ENCODE measurements at places on chromosomes 5 and 9.

DNA sequence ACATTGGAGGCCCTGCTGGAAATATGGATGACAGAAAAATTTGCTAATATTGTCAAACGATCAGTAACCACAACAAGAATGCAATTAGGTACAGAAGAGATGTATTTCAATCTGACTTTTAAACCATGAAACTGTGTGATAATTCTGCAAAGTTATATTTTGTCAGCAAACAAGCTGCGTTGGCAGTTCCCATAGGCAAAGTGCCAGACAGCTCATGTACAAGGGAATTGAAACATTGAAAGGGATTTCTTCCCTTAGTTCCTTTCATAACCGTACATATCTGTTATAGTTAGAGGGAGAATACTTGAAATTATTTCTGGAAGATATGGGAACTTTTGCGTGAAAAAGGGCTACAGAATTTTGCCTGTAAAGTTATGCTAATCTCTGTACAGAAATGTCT, 419.4 kb upstream of the PTGER4 start:
- no peak for DNase-seq

- peak; percentile 46 for DNase-seq
Observed at GRCh38 chr9:114112778-114113584, 13.9 kb upstream of the KIF12 start.

DNA sequence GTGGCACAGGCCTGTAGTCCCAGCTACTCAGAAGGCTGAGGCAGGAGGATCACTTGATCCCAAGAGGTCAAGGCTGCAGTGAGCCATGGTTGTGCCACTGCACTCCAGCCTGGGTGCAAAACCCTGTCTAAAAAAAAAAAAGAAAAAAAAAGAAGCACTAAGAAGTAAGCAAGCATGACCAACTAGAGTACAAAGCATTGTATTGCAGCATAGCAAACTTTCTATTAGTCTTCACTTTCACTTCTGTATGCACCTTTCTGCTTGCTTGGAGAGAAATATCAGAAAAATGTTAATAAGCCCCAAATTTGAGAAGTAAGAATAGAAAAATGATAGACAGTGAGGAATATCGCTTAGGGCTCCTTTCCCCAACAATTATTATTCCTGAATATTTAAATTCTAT, 497.7 kb upstream of the WWC1 start:
- no peak for DNase-seq

DNA sequence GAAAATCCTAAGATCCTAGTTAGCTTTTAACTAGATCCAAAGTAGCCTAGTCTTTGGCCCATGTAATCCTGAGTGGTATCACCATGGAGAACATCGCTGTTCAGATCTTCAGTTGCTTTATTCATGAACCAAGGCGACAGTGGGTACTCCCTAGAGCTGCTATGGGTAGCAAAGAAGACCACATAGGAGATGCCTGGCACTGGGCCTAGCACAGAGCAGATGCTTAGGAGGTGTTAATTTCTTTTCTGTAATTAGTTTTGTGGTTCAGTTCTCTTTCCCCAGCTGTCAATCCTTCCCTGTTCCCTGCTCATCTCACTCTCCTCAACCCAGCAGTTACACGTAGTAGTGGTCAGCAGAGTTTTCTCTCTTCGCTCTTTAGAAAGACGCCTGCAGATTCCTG, 9.3 kb downstream of the CAST start:
- DNase-seq = no peak

DNA sequence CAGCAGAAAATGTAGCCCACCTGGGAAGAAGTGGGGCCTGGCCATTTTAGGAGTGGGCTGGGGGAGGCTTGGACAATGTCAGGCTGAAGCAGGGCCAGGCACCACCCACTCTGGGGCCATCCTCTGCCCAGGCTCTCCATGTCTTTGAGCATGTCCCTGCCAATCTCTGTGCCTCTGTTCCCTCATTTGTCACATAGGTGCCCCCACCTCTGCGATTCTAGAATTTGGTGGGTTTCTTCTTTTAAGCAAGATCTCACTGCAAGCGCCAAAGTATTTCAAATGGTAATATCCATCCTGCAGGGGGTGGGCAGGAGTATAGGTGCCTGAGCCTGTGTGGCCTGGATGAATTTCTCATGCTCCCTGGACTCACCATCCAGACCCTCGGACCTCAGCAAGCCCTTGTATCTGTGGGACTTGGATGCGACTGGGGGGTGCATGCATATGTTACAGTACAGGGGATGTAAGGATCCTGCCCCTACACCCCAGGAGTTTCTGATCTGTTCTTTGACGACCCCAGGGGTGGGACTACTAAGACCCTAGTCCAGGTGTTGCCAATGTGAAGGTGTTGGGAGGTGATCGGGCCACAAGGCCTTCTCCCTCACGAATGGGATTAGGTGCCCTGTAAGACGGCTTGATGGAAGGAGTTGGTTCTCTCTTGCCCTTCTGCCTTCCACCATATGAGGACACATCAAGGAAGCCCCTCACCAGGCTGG, 4.3 kb downstream of the CD74 start:
- DNase-seq = no peak

GRCh38 chr9:73344060-73344459, 192.4 kb downstream of the ANXA1 start:
- no peak for DNase-seq

- DNase-seq = peak; percentile 70
Observed at GRCh38 chr9:14096258-14096922, 217.6 kb downstream of the NFIB start.

- DNase-seq = no peak
Observed at GRCh38 chr9:127074561-127075548, 47.6 kb downstream of the ANGPTL2 start.

DNA sequence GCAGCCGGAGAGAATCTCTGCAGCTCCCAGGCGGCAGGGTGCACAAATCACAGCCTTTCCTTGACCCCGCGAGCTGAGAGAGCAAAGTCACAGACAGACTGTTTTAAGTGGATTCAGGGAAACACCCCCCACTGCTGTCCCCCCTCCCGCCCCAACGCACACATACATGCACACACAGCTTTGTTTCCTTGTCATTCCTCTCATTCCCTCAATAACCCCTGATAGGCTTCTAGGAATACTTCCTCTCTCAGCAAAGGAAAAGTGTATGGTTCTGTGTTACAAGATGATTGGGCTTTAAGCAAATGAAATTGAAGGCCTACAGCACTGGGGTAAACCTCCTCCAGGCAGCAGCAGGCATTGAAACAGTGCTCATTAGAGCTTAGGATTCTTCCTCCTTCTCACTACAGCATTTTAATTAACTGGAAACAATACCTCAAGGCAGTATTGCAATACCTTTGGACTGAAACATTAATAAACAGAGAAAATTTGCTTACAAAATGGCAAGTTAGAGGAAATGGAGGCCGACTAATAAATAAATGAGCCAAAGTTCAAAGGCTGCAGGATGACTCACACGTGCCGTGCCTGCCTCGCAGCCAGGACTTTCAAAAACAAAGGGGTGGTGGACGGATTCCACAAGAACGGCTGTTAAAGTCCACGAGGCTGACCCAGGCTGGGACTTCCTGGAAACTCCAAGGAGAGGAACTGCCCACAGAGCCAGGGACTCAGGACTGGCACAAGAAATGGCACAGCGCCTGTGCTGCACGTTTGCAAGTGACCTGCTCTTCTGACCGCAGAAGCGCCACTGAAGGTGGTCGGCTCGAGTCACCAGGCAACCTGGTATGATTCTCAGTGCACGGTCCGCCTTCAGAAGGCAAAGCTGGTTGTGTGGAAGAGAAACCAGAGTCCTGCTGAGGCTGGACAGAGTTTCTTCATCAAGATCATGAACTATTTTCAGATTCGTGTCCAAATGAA, 236.2 kb downstream of the SYK start:
- peak; percentile 81 for DNase-seq

DNA sequence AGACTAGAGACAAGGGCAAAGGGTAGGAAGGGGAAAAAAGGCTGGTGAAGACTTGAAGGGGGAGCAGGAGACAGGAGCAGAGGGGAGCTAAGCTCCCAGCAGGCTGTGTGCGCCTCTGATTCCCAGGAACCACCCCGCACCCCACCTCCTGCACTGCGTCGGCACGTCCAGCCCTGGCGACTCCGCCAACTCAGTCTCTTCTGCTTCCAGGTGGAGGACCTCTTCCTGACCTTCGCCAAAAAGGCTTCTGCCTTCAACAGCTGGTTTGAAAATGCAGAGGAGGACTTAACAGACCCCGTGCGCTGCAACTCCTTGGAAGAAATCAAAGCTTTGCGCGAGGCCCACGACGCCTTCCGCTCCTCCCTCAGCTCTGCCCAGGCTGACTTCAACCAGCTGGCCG, 30.5 kb downstream of the DYNC2I2 start:
- no peak for DNase-seq

GRCh38 chr5:155085282-155085989, 71.9 kb downstream of the KIF4B start:
- DNase-seq = no peak

- DNase-seq = no peak
Observed at GRCh38 chr9:23596913-23597634, 229.0 kb downstream of the ELAVL2 start.

DNA sequence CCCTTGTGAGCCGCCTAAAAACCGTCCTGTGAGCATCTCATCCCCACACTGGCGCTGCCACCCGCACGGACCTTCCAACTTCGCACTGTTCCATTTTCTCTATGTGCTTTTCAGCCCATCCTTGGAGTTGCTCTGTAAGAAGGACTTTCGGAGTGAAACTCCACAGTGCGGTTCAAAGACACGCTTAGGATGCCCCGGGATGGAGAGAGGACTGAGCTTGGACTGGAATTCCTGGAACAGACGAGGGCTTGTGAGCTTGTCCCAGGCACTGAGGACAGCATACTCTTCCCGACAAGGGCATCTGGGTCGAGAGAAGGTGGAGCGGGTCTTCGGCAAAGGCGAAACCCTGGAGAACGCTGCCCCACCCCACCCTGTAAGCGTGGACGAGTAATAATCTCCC, 187.8 kb downstream of the MEF2C start:
- no peak for DNase-seq

GRCh38 chr5:1162751-1163150, 38.6 kb upstream of the SLC6A19 start:
- DNase-seq = no peak

DNA sequence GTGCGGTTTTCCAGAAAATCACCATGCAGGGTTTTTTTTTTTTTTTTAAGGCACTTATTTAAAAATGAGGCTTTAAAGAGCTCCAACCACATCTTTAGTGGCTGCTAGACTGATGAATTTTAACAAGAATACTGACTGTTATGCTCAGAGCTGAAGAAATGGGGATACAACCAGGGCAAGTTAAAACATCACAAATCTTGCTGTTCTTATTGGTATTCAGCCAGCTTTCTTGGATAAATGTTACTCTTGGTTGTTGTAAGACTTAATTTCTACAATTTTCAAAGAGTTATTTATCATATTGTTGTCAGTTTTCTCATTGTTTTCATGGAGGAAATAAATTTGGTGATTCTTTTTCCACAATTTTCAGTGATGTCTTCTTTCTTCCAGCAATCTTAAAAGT, 352.8 kb upstream of the FAM174A start:
- DNase-seq = no peak

GRCh38 chr5:122756264-122756911, 18.5 kb upstream of the SNX2 start:
- DNase-seq = peak; percentile 58

DNA sequence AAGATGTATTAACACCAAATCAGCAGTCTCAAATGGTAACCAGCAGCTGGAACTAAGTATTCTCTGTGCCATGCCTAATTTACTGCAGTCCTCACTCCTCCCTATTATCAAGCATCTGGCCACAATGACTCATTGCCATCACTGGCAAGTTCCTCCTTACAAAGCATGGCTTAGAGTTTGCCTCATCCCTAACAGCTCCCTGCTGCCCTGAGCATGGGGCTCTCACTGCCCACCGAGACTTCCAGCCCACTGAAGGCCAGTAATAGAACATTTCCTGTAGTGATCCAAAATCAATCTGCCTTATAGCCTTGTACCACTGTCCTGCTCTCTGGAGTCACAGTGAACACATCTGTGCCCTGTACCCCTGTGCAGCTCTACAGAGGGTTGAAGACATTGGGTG, 211.9 kb upstream of the TRIM32 start:
- peak; percentile 24 for DNase-seq

DNA sequence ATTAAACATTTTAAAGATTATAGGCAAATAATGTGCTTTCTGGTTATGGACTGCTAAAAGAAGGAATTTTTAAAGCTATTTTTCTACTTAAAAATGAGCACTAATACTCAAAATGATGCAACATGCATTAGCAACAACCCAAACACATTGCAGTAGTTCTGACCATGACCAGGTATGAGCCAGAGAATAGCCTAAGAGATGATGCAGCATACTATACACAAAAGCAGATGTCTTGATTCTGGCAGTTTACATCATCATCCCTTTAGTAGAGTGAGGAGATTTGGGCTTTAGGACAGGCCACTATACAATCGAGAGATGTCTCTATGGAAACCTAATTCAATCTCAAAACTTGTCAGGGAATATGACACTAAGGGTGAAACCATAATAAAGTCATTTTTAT, 307.1 kb downstream of the PRR16 start:
- DNase-seq = no peak

GRCh38 chr5:59605915-59606314, 287.6 kb downstream of the PDE4D start:
- no peak for DNase-seq

DNA sequence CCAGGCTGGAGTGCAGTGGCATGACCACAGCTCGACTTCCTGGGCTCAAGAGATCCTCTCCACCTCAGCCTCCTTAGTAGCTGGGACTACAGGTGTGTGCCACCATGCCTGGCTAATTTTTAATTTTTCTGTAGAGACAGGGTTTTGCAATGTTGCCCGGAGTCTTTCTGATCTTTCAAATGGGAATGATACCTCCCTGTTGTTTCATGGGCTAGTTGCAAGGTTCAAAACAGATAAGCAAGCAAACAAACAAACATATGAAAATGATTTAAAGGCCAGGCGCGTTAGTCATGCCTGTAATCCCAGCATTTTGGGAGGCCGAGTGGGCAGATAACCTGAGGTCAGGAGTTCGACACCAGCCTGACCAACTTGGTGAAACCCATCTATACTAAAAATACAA, 45.3 kb upstream of the PLPP1 start:
- DNase-seq = no peak

GRCh38 chr9:37926737-37927118, 22.8 kb upstream of the SLC25A51 start:
- peak; percentile 19 for DNase-seq

DNA sequence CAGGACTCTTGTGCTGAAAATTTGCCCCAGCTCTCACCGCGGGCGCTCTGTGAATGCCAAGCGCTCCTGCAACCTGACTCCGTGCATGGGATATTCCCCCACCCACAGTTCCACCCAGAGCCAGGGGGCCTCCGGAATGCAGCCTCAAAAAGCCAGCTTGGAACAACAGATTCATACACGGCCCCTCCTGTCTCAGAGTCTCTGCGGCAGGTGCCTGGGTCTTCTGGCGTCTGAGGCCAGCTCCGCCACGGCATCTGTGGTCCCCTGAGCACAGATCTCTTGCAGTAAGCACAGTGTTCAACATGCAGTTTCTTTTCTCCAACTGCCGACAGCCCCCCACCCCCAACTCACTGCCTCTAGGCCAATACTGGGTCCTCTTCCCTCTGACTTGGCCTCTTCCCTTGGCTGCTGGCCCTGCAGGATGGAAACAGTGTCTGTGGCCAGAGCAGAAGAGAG, 355.7 kb upstream of the IRX2 start:
- DNase-seq = no peak

- DNase-seq = peak; percentile 63
Observed at GRCh38 chr9:131609099-131609830, 63.9 kb downstream of the PRRT1B start.

All from LHCN-M2 (cell line).